Activated CD8-positive, alpha-beta memory T cell treated with anti-CD3 and anti-CD28 coated beads for 1 hour (primary cell): ENCODE measurements at places on chromosomes 12 and 14.

GRCh38 chr12:79537675-79538074 is 153.1 kb downstream of the PAWR start:
- no peak for DNase-seq

- no peak for DNase-seq
Measured at GRCh38 chr12:82507686-82508085, 149.4 kb downstream of the METTL25 start.

- DNase-seq, result no peak
Measured at GRCh38 chr12:48828293-48828692, 10.0 kb downstream of the CACNB3 start.

GRCh38 chr12:28535216-28535615 is 345.0 kb downstream of the CCDC91 start:
- DNase-seq, result no peak

DNA sequence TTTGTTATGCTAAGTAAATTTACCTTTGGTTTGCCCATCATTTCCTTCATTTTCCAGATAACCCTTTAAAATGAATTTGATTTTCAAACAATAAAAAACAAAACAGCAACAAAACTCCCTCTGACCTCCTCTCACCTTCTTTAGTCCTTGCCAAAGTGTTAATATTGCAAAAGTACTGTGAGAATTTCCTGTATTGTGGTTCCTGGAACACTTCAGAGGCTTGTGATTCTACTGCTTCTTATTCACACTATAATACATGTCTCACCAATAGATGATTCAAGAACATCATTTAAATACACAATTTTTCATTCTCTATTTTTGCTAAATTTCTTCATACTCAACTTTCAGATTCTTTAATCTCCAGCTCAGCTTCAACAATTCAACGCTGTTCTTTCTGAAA is at the start of gene KLRD1:
Gene KLRD1, plus strand, starts transcription at position 241 of the 400 bp plus-strand sequence. CDS start 208 bp downstream, outside the sequence.
- no peak for DNase-seq

DNA sequence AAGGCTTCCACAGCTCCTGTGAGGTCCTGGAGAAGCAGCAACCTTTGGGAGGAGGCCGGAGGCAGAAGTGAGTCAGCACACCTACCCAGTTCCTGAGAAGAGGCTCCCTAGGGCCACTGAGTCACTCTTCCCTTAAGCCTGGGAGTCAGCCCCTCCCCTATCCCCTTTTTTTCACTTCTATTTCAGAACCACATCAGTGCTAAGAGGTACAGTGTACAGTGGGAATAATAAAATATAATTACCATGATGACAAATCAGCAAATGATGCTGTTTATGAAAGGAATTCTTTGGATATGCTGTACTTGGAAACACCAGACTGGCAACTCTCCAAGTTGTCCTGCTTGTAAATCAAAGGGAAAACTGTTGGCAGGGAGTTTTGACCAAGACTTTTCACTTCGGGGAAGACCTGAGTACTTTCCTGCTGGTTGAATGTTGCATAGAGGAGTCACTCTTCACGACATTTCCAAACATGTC is 7.8 kb upstream of the TBPL2 start:
- DNase-seq, result no peak

- DNase-seq, result no peak
Measured at GRCh38 chr12:113359133-113359938, 949 bp downstream of the PLBD2 start.

GRCh38 chr12:69633061-69633460 is 22.4 kb upstream of the LRRC10 start:
- no peak for DNase-seq

GRCh38 chr14:22556021-22556989 is 32.7 kb downstream of the DAD1 start:
- DNase-seq, result peak; percentile 96

DNA sequence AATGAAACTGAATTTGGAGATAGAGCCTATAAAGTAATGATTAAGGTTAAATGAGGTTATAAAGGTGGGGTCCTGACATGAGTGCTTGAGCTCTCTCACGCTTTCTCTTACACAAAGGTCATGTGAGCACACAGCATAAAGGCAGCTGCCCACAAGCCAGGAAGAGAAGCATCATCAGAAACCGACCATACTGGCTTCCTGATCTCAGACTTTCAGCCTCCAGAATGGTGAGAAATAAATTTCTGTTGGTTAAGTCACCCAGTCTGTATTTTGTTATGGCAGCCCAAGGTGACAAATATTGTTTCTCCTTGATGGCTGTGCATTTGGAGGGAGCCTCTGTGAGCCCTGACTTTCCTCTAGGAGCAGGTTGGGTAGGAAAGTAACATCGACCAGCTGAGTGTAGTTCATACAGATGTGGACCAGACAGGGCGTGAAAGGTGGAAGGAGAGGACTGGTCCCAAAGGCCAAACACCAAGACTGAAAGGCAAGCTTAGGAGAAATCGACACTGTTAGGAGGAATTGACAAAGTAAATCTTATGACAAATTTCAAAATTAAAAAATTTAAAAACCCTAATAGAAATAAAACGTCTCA is 97.6 kb upstream of the SLC38A2 start:
- no peak for DNase-seq

GRCh38 chr12:110361216-110361615 is 42.3 kb downstream of the ANAPC7 start:
- DNase-seq, result no peak

DNA sequence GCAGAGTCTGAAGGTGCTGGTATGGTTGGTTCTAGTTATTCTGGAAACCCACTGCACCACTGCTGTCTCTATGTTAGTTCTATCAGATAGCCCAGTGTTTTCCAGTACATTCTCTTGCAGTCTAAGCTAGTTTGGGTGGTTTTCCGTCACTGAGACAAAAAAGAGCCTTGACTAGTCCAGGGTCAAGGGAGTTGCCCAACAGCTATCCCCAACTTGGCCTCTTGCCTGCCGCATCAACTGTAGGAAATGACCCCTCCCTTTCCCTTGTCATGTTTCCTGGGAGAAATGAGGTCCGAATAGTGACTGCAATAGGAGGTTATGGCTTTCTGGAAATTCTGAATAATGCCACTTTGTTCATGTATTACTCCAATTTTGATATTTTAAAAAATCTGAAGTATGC is 160.4 kb downstream of the EFCAB11 start:
- DNase-seq, result no peak

GRCh38 chr12:109197327-109197726 is 80.9 kb downstream of the ACACB start:
- DNase-seq, result no peak

DNA sequence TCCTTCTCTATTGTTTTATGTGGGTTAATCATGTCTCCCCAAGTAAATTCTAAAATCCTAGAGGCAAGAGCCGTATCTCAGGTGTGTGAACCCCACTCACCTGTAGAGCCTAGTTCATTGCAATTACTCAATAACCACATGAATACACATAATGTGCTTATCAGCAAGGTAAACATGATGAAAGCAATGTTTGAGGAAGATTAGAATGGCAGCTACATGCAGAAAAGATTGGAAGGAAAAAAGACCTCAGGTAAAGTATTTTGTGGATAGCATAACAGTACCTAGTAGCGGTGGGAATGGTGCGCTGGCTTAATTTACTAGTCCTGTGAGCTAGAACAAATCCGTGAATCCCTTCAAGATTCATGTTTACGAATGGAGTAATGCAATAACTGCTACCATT is 5.3 kb upstream of the KRAS start:
- no peak for DNase-seq

GRCh38 chr14:32508281-32508680 is 179.2 kb downstream of the AKAP6 start:
- no peak for DNase-seq

GRCh38 chr14:81819344-81819743 is 285.7 kb upstream of the SEL1L start:
- no peak for DNase-seq

- DNase-seq, result no peak
Measured at GRCh38 chr12:92462049-92462448, 240.7 kb upstream of the PLEKHG7 start.

GRCh38 chr14:65637780-65638179 is 225.2 kb downstream of the FUT8 start:
- no peak for DNase-seq

DNA sequence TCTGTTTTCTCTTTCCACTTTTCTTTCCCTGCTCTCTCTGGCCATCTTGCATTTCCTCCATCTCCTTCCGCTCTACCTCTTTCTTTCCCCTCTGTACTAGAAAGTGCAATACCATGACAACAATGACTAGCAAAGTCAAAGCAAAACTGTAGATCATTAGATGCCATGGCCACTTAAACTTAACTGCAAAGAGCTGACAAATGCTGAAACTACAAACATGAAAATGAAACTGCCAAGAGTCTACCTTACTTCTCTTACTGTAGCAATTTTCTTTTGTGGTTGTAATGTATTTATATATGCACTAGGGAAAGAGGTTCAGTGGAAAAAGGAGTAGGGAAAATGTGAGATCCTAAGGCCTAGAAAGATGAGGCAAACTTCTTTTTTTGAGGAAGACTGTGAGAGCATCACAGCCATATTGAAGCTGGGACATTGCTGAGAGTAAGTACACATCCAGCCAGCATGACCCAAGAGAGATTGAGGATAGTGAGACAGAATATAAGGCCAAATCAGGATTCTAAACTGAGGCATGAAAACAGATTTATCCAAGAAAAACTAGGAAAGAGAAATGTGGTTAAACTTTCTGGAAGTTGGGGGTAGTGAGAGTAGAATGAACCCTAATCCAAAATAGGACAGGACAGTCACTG is 276.6 kb upstream of the NAV3 start:
- DNase-seq, result no peak

DNA sequence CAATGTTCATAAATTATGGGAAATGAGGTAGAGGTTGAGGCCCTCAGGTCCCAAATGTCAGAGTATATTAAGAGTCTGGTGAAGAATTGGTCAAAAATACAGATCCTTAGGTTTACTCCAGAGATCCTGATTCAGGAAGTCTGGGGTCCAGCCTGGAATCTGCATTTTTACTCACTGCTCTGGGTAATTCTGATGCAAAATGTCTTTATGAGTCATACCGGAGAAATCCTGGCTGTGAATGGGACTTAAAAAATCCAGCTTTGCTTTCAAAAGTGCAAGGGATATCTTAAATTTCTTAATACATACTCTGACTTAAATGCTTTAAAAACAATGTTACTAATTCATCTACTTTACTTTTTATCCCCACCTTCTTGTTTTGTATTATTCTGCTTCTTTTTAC is 74.5 kb downstream of the FERMT2 start:
- no peak for DNase-seq

GRCh38 chr14:54881235-54881760 is 21.3 kb downstream of the GCH1 start:
- no peak for DNase-seq

- DNase-seq, result no peak
Measured at GRCh38 chr14:50065583-50065982, 50.8 kb downstream of the VCPKMT start.
